ENCODE measurements at places on chromosomes 3 and 15.

GRCh38 chr3:31358473-31359070, 174.2 kb upstream of the STT3B start:
- no peak for DNase-seq

DNA sequence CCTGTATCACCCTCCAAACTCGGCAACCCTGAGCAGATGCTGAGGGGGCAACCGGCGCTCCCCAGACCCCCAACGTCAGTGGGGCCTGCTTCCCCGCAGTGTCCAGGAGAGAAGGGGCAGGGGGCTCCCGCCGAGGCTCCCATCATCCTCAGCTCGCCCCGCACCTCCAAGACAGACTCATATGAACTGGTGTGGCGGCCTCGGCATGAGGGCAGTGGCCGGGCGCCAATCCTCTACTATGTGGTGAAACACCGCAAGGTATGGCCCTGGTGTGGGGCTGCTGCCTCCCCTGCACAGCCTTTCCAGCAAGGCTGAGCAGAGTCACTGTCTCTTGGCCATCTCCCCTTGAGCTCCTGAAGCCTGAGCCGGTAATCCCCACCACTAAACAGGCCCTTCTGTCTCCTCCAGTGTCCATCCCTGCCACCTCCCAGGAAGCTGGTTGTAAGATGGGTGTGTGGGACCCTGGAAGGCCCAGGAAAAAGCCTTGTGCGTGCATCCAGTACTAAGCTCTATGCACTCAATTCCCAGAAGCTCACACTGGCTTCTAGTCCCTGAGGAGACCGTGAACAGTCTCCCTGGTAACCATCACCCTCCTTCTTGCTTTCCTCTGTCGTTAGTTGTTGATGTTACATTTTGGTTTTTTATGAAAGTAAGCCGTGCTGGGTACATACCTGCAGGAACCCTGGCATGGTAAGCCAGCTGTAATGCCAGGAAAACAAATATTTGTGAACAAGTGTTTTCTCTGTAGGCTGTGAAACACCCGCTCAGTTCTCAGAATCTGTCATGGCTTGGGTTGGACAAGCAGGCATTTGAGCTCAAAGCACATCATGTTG, 63.3 kb downstream of the BOC start:
- no peak for DNase-seq

- DNase-seq: no peak
Measured at GRCh38 chr3:52361898-52362297, 45.8 kb downstream of the DNAH1 start.

DNA sequence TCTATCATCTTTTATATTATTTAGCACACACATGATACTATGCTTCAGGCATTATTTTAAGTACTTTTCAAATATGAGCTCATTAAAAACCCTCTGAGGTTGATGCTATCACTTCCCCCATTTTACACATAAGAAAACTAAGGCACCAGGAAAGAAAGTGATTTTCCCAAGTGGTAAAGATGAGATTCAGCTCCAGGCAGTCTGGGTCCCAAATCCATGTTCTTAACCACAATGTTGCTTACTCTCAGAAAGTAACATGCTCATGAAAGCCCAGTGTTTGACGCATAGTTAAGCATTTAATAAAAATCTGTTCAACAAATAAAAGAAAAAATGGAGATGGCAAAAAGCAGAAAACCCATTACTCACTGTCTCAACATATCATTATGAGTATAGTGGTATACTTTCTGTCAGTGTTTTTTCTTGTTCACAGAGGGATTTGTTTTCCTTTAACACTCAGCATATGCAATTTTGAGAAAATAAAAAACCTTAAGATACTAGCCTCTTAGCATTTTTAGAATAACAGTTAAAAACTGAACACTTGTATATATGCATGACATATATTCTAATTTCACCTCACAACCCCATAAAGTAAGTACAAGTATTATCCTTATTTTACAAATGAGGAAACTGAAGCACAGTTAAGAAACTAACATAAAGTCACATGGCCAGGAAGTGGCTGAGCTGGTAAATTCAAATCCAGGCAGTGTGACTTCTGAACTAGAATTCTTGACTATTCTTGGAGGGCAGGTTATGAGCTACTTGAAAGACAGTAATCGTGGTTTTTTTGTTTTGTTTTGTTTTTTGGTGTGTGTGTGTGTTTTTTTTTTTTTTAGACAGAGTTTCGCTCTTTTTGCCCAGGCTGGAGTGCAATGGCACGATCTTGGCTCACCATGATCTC, 10.4 kb downstream of the PEAK1 start:
- no peak for DNase-seq

- no peak for DNase-seq
Measured at GRCh38 chr15:71133747-71134472, 18.6 kb downstream of the THSD4 start.

GRCh38 chr3:101519685-101520365, 6.8 kb upstream of the SENP7 start:
- no peak for DNase-seq

GRCh38 chr3:182325213-182325950, 467.9 kb upstream of the ATP11B start:
- no peak for DNase-seq

DNA sequence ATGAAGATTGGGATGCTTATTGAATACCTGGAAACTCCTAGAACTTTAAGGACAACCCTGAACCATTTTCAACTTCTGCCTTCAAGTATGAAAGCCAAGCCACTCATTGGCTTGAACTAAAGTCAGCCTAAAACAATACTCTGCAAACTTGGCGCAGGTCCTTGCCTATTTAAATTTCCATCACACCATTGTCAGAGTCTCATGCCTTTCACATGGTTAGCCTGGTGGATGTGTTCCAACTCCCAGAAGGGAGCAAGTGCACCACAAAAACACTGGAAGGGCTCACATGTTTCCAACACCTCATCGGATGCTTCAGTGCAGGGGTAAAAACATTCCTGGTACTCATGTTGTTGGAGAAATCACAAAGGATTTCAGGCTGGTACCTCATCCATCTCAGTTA, 511.6 kb upstream of the MDFIC2 start:
- DNase-seq: no peak

- no peak for DNase-seq
Measured at GRCh38 chr15:38864827-38865581, 300.4 kb upstream of the RASGRP1 start.

DNA sequence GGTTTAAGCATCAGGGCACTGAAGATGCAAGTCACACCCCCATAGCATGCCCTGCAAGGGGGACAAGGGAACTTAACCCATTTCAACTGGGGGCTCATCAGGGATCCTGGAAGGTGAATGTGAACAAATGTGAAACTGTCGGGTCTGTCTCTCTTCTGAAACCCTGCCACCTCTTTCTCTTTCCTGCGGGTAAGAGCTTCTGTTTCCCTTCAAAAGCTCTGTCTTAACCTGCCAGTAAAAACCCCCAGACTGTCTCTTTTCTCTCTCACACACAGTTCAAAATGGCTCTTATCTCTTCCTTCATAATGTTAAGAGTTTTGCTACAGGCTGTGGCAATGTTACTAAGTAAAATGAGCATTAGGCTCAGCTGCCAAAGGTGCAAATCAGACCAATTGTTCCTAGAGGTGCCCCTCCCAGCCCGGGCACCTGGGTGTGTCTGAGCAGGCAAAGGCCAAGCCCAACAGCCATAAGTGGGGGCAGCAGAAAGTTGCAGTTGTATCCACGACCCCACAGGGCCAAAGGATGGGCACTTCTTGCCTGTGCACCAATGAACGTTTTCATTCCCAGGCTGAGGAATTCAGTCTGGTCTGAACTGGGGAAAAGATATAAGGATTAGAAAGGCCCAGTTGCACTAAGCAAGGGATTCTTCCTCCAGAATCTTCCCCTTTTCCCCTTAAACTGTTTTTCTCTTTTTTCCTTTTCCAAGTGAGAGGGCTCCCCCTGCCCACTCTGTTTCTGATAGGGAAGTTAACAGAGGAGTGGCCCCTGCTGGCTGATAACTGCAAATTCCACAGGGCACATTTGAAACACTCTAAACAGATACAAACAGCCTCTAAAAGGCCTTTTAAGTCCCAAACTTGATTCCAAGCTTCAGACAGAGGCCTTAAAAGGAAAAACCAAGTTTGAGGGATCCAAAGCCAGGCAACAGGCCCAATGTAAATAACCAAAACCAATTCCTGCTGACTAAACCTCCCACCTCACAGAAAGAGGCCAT, 113.8 kb upstream of the EPHA6 start:
- DNase-seq: no peak

DNA sequence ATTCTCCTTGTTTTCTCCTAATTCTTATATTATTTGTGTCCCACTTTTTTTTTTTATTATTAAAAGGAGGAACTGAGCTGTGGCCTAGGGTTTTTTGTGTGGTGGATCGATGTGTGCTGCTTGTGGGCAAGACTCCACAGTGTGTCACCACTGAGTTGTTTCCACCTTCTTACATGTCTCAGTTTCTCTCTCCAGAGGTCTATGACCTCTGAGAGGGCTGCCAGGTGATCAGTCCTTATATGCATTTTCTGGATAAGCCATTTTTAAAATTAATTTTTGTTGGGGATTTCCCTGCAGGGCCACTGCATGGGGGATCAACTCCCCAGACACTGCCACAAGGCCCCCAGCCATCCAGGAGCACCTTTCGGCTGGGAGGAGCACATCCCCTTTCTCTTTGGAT, 27.8 kb downstream of the IQCF6 start:
- no peak for DNase-seq

GRCh38 chr15:55587321-55588069, 650 bp downstream of the PYGO1 start:
- DNase-seq: no peak

- no peak for DNase-seq
Measured at GRCh38 chr3:38102444-38102814, 34.5 kb downstream of the ACAA1 start.

GRCh38 chr3:150439657-150440056, 31.6 kb downstream of the TSC22D2 start:
- no peak for DNase-seq

- no peak for DNase-seq
Measured at GRCh38 chr3:63972987-63973386, 50.3 kb downstream of the PSMD6 start.

DNA sequence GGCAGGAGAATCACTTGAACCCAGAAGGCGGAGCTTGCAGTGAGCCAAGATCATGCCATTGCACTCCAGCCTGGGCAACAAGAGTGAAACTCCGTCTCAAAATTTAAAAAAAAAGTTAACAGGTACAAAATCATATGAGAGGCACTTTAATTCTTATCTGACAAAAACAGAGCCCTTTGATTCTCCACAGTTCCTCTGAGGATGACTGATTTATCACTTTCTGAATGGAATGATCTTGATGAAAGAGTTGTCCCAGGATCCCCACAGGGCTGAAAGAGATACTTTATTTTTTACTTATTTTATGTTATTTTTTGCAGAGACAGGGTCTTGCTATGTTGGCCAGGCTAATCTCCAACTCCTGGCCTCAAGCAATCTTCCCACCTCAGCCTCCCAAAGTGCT, 4.0 kb downstream of the LHFPL4 start:
- no peak for DNase-seq

GRCh38 chr3:40116478-40117177, 192.9 kb upstream of the EIF1B start:
- DNase-seq: no peak

DNA sequence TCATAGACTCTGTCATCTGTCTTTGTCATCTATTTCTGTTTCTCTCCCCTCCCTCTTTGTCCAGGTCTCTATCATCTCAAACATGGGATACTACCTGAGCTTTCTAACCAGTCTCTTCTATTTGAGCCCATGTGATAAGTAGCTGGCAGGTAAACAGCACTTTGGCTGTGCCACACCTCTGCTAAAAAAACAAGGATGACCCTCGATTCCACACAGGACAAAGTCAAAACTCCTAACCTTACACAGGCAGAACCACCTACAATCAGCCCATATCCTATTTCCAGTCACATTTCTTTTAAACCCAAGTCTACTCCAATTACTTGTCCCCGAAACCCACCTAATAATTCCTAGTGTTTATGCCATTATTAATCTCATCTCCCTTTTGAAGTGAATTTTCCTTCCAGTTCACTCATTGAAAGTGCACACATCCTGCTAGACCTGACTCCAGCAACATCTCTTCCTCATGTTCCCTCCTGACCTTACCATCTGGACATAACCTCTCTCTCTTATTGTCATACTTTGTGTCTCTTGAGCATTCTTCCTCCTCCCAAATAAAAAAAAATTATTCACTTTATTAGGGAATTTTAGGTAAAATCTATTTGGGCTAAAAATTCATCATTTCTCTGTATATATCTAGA, 256.1 kb upstream of the ONECUT1 start:
- DNase-seq: no peak

DNA sequence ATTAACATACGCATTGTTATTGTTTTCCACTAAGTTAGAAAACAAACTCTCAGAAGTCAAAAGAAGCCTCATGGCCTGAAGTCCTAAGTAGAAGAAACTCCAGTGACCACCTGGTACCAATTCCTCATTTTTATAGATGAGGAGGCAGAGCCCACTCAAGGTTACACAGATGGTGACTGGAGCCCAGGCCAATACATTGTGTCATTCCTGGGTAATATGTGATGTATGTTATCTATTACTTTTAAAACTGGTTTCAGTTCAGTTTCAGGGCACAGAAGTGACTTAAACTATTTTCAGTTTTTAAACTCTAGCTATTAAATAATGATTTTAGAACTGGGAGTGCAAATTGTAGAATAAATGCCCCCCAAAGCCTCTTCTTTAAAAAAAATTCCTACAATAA, 66.7 kb upstream of the STXBP5L start:
- DNase-seq: no peak

DNA sequence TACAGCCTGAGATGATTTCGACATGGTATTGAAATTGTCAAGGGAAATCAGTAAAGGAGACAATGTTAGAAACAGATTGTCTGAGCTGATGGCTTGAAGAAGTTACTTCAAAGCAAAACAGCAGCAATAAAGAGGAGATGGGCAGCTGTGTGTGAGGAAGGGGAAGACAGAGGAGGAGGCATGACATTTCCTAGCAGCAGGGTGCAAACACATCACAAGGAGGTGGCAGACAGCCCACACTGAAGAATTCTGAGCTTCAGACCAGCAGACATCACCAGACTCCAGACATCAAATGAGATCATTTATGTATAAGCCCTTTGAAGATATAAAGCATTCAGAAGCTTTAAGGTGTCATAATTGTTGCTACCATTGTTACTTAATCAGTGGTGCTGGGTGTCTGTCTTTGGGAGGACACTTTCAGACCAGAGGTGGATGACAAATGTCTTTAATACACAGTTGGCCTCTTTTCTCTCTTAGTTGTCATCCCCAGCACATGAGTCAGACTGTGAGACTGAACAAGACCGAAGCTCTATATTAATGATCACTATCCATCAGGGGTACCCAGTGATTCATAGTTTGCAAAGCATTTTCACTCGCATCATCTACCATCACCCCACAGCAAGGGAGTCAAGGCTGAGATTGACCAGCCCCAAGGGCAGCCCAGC, 203.9 kb downstream of the MINAR1 start:
- no peak for DNase-seq

DNA sequence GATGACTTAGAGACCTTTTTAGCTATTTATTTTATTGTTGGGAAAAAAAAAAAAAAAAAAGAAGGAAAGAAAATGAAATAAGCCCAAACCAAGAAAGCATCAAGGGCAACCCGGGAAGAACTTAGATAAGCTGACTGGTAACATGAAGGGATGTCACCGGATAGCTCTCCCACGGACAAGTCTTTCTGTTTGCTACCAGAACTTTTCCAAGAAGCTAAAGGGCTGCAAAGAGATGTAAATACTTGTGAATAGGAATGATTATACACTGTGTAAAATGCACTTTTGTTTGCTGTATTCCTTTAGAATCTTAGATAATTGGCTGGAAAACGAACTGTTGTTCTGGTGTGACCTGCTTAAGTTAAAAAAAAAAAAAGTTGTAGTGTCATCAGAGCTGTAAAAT, 2.8 kb downstream of the FOXB1 start:
- DNase-seq: no peak

- no peak for DNase-seq
Measured at GRCh38 chr3:137259701-137260100, 301.9 kb downstream of the IL20RB start.

GRCh38 chr3:39148435-39149058, 4.8 kb downstream of the CSRNP1 start:
- DNase-seq: no peak
